Left cardiac atrium (tissue), 4 donors: ENCODE measurements at places on chromosomes 11 and 22. TPM values are rescaled to one million over a fixed set of nuclear protein-coding genes. Genes with fewer than 3 reads are reported as not detected.

DNA sequence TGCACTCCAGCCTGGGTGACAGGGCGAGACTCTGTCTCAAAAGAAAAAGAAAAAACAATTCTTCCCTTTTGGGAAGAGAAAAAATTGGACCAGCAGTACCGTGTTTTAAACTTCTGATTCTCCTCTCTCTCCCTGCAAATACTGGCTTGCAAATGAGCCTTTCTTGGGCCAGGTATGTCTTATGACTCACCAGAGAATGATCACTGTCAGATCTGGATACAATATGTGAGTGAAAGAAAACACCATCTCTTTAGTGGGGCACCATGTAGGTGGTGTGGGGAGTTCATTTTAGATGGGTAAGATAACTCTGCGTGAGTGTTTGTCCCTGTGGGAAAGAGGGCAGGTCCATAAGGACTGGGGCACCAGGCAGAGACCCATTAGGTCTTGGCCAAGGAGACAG, 2.4 kb upstream of the SCGB2A2 start:
- no peak for DNase-seq

GRCh38 chr11:35292279-35292678, 127.1 kb downstream of the SLC1A2 start:
- DNase-seq = no peak

GRCh38 chr11:26580929-26581328, 8.9 kb upstream of the MUC15 start:
- DNase-seq = no peak

Gene LUZP2
- not detected for total RNA-seq

Gene PATE1
- total RNA-seq = not detected
